GM12864 (cell line): ENCODE measurements at places on chromosomes 13 and 19.

DNA sequence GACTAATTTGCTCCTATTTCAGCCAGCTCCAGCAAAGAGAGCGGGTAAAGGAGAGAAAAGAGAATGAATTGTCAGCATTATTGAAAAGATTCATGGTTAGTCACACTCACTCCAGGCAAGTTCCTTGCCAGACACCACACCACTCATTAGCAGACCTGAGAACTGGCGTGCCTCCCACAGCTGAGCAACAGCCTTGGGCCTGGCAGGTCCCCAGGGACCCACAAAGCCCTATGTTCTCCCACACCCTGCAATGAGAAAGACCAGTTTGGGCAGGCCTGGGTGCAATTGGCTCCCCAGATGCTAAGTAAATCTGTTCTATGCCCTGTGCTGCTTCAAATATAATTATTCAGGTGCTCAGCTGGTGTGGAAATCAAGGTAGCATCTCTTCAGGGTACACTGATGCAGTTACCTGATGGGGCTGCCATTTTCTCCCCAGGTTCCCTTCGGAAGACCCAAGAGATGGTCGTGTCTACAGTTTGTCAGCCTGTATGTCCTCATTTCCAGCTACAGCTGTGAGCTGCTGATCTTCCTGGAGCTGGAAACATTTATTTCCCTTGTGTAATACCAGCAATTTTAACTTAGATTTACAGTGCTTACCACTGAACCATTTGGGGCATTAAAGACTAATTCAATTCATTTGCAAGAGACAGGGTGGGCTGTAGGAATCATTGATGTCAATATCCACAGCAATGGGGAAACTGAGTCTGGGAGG lies 405.0 kb downstream of the COG6 start:
- peak; percentile 82 for DNase-seq

GRCh38 chr19:6651965-6652804 lies 17.8 kb downstream of the TNFSF14 start:
- DNase-seq: no peak

DNA sequence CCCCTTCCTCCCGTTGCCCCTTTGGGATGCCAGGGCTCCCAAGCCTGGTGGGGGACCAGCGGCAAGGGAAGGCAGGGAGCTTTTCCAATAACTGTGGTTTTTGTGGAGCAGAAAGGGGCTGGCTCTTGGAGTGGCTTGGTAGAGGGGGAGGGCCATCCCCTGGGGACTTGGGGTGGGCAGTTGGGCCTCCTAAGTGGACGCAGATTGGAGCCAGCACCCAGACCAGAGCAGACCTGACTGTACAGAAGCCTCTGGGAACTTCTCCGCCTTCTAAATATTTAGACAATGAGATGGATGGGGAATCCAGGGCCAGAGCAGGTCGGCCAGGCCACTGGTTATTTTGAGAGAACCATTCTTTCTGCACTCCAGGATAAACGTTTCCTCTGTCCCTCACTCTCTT lies 4.2 kb downstream of the PTGIR start:
- DNase-seq: no peak

DNA sequence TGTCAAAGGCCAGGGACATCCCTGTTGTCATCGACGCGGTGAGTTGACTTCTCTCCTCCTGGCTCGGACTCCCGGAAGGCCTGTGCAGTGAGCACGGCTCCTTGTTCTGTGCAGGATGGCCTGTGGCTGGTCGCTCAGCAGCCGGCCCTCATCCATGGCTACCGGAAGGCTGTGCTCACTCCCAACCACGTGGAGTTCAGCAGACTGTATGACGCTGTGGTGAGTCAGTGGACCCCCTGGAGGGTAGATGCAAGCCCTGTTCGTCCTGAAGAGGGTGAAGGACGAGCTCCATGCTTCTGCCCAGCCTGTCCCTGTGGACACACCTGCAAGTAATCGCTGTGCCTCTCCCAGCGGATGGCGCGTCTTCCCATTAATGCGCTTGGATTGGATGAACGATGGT lies 19.2 kb downstream of the NAXD start:
- no peak for DNase-seq

DNA sequence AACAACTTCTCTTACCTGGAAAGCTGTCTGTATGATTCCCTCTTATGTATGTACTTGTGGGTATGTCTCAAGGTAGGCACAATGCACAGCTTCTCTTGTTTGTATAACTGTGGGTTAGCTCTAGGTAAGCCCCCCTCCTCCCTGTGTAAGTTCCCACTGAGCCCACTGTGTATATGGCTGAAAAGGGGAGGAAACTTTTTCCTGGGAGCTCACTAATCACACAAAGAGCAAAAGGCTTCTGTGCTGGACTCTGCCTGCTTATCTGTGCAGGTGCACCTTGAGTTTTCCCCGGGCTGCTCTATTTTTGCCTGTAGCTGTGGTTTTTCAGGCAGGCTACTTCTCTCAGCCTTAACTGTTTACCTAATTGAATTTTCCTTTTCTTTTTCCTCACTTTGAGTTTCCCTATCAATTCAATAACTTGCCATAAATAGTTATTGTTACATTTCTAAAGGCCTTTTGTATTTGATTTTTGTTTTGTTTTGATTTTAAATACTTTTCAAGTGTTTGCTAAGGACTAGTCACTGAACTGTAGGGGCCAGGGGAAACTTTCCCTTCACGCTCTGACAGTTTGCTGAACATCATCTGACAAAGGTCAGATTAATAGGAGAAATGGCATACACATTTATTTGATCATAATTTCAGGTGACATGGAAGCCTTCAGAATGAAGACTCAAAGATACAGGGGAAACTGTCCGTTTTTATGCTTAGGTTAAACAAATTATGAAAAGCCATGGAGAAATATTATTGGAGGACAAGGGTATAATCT lies 423.5 kb upstream of the ATXN8OS start:
- no peak for DNase-seq

DNA sequence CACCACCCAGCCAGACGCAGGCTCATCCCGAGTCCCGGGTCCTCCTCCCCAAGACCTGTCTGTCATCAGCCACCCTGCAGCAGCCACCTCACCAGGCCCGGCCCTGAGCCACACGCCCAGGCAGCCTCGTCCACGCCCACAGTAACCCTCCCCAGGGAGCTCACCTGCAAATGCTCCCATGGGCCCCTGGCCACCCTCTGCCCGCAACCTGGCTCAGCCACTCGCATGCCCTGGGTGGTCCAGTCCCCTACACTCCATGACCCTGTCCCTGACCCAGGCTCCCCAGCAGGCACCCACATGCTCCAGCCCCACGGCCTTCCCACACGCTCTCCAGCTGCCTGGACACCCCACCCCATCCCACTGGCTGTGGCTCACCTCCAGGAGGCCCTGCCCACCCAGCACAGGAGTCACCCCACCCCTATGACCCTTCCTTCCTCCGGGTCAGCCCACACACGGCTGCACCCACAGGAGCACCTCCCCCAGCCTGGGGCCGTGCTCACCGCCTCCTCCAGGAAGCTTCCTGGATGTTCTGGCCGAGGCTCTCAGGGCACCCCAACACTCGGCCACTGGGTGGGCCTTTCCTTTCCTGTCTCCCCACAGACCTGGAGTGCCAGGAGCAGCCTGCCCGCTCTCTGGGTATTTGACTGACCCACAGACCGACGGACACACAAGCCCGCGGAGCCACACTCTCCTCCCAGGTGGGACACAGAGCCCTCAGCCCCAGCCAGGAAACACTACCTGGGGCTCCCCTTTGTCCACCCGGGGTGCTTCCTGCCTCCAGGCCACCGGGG lies 3.6 kb downstream of the TMEM259 start:
- DNase-seq: no peak

DNA sequence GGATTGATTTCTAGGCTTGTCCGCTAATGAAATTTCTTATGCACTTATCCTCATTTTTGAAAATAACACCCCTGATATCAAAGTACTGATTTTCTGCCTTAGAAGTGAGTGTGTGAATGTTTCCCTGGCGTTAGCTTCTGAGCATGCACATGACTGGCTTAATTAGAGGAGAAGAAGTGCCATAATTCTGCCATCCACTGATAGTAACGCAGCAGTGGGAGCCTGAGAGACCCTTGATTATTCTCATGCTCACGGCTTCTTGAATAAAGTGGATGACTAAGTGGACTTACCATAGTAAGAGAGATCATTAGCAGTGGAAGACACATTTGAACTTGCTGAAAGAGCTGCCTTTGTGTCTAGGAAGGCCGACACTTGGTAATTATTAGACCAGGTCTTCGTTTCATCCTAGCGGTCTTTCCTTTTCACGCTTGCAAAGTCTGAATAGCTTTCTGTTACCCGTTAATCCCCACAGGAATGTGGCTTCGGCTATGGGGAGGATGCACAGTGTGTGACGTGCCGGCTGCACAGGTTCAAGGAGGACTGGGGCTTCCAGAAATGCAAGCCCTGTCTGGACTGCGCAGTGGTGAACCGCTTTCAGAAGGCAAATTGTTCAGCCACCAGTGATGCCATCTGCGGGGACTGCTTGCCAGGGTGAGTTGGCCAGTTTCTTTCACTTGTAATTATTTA lies 45.3 kb downstream of the TNFRSF19 start:
- DNase-seq: no peak

DNA sequence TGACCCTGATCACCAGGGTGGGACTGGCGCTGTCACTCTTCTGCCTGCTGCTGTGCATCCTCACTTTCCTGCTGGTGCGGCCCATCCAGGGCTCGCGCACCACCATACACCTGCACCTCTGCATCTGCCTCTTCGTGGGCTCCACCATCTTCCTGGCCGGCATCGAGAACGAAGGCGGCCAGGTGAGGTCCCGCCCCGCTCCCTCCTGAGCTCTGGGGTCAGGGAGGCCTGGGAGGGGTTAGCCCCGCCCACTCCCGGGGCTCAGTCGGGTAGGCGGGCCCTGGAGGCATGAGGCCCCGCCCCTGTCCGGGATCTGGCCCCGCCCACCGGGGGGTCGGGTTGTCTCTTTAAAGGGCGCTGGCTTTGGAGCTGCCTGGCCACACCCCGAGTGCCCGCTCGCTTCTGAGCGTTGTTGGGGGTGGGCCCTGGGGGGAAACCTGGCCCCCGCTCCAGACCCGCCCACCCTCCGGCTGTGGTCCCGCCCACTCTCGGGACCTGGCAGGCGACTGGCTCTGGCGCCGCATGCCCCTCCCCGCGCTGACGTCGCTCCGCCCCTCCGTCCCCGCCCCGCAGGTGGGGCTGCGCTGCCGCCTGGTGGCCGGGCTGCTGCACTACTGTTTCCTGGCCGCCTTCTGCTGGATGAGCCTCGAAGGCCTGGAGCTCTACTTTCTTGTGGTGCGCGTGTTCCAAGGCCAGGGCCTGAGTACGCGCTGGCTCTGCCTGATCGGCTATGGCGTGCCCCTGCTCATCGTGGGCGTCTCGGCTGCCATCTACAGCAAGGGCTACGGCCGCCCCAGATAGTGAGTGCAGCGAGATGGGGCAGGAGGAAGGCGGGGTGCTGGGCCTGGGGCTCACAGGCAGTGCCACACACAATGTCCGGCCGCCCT lies 13.1 kb downstream of the DDX39A start:
- DNase-seq: peak; percentile 49

DNA sequence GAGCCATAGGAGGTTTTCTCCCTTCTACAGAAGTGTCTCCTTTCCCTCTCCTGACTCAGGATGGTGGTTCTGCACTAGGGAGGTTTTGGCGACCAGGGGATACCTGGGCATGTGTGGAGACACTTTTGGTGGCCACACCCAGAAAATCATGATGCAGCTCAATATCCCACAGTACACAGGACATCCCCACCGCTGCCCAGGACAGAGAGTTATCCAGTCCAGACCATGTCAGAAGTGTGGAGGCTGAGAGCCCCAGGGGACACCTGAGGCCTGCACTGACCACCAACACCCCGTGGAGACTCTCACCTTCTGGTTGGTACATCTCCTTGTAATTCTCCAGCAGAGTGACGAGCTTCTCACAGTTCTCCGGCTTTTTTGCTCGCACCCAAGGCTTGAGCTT lies 16.6 kb downstream of the PEG3 start:
- DNase-seq: no peak

DNA sequence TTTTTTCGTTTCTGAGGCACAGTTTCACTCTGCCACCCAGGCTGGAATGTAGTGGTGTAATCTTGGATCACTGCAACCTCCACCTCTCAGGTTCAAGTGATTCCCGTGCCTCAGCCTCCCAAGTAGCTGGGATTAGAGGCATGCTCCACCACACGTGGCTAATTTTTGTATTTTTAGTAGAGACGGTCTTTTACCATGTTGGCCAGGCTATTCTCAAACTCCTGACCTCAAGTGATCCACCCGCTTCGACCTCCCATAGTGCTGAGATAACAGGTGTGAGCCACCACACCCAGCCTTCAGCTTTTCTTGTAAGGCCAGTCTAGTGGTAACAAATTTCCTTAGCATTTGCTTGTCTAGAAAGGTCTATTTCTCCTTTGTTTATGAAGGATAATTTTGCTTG lies 46.2 kb downstream of the ZNF568 start:
- DNase-seq: no peak

DNA sequence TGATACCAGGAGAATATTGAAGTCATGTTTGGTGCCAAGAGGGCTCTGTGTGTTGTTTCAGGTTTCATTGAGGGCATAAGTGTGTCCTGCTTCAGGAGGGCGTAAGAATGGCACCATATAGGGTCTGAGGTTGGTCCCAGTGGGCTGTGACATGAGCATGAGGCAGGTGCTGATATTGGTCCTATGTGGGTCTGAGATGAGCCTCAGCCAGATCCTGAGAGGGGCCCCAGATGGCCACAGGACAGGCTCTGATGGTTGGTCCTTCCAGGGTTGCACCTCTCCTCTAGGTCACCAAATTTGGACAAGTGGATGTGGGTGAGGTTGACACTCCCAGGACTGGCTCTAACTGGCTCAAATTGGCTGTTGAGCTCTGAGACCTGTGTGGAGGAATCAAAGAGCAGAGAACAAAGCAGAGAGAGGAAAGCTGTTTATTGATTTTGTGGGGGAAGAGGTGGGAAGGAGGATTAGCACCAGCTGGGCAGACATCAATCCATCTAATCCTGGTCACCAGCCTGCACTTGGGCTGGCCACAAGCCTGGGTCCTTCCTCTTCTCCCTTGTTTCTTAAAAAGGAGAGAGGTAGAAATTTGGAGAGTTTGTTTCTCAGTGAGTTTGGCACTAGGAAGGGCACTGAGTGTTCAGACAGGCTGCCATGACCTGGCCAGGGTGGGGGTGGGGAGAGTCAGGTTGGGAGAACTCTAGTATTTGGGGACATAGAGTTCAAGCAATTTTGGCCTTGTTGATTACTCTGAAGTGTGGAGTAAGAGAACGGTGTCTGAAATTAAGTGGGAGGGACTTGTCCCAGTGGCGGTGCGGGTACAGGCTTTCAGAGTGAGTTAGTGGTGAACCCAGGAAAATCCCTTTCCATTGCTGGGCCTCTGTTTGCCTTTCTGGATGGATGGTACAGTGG lies 38.7 kb downstream of the CYP2B6 start:
- DNase-seq: no peak

GRCh38 chr13:44063881-44064280 lies 184.2 kb downstream of the LACC1 start:
- DNase-seq: no peak

DNA sequence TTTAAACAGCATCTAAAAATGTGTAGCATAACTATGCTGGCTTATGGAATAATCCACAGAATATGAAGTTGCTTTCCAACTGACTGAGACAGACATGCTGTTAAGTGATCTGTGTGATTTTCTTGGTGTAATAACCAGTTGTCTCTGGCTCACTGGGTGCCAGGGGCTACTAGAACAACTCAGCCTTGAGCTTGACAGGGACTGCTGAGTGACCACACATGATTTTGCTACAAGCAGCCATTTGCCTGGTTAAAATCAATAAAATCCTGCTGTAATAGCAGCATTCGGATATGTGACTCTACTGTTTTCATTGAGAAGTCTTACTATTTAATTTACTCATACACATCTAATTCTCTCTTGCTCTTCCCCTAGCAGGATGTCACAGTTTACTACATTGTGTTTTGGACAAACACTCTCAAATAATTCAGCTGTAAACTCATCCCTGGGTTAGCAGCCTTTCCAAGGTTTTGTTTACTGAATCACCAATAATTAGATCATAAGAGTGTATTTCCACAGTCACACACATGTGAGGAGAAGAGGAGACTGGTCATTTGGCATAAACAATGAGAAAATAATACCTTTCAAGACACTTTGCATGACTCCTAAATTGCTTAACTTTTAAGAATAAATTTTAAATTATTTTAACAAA lies 426.2 kb downstream of the PCDH9 start:
- no peak for DNase-seq
